ENCODE measurements at places on chromosomes 4 and X.

DNA sequence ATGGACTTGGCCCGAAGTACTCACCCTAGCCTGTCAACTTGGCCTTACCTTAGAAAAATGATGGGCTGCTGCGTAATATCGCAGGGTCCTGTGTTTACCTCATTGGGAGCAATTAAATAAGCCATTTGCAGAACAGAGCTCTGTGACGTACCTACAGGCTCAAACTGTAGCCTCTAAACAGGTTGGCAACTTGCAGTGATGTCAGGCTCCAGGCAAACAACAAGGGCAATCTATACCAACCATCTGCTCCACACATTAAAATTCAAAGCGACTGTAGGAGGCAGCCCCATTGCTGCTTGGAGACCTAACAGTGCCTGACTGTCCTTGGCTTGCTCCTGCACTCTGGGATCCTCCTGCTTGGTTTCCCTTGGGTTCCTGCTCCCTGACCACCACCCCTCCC, 17.2 kb downstream of the VGLL1 start:
- DNase-seq = no peak

DNA sequence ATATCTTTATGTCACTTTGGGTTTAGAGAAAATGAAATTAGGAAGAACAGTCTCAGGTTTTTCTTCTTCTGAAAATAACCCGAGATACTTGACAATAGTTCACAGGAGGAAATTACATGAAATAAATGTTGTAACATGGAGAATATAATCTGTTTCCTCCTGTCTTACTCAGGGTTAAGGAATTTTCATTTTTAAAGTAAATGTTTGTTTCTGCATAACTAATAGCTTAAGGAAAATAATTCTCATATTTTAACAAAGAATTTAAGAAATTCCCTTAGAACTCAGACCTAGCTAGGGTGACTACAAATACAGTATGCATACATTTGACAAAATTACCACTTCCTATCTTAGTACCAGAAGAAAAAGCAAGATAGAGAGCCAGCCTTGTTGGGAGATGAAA, 17.2 kb upstream of the SPRY1 start:
- DNase-seq = no peak

- no peak for DNase-seq
Observed at GRCh38 chr4:7429601-7430078, 5.1 kb downstream of the PSAPL1 start.

DNA sequence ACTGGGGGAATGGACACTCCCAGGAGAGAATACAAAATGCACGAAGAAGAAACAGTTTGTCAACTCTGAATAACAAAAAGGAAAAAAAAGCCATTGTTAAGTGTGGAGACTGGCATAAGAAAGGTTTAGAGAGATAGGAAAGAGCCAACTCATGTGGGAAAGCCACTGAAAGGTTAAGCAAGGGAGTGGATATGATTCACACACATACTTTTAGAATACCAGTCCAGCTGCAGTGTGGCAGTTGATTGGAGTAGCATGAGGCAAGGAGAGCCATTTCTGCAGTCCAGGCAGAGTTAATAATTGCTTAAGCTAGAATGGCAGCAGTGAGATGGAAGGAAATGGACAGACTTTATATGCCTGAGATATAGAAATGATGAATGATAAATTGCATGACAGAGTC, 36.9 kb upstream of the ADAD1 start:
- no peak for DNase-seq

Measured in suppressor macrophage treated with lipopolysaccharide for 1 hour (primary cell).